Keratinocyte (primary cell): ENCODE measurements at places on chromosomes 7 and 10.

DNA sequence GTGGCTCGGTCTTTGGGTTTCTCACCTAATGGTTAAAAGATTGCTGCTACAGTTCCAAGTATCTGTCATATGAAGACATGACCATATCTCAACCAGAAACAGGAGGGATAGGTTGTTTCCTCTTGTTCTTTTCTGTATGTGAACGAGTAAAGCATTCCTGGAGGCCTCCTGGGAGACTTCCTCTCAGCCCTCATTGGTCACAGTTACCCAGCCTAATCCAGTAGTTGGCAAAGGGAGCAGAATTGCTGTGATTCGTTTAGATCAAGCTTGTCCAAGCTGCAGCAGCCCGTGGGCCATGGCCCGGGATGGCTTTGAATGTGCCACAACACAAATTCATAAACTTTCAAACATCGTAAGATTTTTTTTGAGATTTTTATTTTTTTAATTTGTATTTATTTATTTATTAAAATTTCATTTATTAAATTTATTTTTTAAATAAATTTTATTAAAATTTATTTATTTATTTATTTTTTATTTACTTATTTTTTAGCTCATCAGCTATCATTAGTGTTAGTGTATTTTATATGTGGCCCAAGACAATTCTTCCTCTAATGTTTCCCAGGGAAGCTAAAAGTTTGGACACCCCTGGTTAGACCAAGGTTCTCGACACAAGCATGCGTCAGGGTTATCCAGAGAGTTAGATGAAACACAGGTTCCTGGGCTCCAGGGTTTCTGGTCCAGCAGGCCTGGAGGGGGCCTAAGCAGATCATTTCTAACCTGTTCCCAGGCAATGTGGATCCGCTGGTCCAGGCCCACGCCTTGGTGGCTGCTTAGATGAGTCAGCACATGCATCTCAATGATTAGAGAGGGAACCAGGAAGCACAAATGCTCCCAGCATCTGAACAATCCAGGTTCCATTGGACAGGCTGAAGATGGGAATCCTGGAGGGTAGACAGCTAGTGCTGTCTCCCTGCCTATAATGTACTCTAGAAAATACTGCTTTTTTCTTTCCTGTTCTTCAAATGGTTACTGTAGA lies 25.6 kb downstream of the CDC123 start:
- DNase-seq, result no peak

DNA sequence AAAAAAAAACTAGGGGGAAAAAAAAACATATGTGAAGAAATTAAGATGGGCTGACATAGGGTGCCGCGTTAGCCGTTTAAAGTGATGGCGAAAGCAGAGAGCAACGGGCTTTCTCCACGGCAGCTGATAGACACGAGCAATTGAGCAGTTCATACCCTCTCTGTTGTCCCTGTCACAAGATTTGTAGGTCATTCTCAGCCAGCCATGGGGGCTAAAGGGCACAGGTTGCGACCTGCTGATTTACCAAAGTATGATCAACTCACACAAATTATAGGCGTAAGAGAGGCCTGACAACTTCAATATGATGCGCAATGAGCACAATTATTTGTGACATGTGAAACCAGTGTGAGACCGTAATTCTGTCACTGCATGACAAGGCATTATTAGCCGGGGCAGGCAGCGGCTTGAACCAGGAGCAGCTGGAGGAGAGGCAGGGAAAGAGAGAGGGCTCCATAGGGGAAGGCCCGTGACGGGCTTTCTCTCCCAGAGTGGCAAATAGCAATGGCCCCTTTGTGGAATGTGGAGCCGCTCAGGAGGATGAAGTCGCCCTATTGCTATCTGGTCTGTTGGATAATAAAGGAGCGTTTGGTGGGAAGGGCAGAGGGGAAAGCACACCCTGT lies 195.1 kb upstream of the HABP2 start:
- DNase-seq, result no peak

- no peak for DNase-seq
Measured at GRCh38 chr10:91597197-91597881, 35.5 kb downstream of the PPP1R3C start.

GRCh38 chr7:83301416-83301815 lies 138.7 kb upstream of the PCLO start:
- no peak for DNase-seq

DNA sequence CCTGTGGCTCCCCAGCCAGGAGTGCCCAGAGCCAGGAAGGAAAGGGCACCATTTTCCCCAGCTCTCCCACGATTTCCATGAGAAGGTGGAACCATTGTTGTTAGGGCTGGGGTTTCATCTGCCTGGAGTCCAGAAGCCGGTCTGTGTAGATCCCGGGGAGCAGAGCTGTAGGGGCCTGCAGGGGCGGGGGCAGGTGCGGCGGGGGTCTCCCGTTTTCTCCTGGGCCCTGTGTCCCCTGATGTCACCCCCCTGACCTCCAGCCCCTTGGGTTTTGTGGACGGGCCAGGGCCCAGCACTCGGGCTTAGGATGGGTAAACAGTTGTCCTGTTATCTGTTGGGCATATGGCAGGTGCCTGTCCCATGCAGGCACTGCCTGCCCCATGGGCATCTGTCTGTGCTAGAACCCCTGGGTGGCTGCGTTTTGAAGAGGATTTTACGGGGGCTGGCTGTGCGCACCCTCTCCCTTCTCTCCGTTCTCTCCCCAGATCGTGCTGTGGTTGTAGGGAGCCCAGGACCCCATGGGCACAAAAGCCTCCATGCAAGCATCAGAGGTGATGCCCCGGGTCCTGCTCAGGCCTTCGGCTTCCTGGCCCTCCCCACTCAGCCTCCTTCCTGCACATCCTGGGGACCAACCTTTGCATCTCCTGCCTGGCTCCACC lies 158.8 kb downstream of the WDR37 start:
- no peak for DNase-seq

DNA sequence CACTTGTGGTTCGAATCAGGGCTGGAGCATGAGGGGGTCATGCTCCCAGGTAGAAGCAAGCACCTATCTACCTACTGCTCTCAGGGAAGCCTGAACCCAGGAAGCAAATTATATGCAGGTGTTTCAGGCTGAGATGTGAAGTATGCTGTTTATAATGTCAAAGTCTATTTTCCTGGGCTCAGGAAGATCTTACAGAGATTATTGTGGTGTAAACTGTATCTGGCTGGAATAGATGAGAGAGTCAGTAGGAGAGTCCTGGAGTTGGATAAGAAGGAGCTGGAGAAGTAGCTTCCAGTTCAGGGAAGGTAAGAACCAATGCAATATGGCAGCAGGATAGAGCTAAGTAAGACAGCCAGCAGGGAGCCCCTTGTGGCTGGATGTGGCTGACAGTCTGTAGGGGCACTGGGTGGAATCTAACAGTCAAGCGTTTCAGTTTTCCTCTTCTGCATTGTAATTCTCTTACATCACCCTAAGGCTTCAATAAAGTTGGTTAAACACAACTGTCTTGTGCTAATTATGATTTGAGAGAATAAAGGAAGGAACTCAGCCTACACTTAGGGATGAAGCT lies 105.9 kb upstream of the EEPD1 start:
- no peak for DNase-seq

DNA sequence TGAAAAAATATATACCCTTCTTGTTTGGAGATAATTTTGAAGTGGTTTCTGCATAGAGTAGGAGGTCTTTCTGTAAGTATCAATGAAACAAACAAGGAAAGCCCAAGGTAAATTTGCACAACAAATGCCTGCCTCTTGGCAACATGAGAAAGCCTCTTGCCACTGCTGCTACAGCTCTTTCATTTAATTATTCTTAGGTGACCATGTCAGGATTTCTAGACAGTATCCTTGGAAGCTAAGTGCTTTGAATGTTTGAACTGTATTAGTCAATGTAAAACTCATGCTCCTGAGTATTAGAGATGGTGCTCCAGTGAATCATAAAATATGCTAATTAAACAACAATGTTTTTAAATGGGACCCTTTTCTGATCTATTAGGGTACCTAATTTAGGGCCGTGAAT lies 81.2 kb upstream of the ITGB1 start:
- no peak for DNase-seq

DNA sequence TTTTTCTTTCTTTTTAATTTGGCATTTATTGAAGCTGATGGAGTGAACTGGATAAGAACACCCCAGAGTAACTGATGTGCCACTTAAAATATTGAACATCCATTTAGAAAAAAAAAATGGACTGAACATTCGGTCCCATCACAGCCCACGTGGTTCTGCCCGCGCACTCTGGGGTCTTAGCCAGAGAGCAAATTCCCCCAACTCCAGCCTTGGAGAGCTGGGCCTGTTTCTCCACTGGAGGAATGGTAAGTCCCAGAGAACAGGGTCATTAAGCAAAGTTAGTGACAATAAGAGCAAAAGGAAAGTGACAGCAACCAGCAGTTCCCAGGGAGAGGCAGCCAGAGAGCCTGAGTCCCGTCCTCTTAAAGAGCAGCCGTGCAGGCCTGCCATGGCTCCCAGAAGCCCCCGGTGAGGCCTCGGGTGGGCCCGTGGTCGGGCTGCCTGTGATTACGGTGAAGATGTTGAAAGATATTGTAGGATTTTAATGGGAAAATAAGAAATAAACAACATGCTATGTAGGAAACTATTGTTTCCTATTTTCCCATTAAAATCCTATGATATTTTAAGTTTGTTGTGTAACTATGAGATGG lies 487.9 kb upstream of the MKI67 start:
- no peak for DNase-seq

DNA sequence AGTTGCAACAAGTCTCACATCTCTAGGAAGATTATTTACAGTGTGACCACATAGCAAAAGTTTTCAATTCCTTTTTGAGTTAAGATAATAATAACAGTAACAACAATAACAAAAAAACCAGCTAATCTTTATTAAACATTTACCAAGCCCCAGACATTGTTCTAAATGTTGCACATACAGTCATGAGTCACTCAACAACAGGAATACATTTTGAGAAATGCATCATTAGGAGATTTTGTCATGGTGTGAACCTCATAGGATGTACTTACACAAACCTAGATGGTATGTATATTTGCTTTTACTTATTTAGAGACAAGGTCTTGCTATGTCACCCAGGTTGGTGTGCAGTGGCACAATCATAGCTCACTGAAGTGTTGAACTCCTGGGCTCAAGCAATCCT lies 52.0 kb downstream of the SPAM1 start:
- no peak for DNase-seq

DNA sequence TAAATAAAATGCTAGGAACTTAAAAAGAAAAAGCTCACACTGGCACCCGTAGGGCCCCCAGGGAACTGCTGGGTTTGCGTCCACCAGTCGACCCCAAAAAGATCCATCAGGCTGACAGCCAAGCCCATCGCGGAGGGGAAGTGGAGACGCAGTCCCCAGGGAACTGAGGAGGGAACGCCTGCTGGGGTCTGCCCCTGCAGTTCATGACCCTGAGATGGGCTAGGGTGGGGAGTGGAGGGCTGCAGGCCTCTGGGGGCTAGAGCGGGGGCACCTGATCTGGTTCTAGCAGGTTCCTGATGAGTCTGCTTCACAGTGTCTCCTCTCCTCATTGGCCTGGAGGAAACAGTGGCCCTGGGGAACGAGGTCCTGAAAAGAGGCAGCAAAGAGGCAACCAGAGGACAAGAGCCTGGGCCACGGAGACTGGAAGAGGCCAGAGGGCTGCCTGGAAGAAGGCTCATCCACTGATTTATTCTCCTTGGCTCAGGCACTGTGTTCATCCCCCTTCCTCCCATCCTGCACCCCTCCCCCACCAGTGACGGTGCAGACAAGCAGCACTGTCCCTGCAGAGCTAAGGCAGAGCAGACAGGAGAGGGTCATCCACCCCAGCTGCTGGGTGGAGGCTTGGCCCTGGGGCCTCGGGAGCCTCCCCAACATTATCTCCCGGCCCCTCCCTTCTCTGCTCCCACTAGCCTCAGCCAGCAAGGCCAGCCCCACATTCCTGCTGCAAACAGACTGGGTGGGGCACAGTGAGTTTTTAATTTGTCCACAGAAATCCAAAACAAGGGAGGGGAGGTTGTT lies 24.7 kb upstream of the HSPA12A start:
- DNase-seq, result no peak

GRCh38 chr7:35482231-35482630 lies 212.7 kb downstream of the HERPUD2 start:
- no peak for DNase-seq

DNA sequence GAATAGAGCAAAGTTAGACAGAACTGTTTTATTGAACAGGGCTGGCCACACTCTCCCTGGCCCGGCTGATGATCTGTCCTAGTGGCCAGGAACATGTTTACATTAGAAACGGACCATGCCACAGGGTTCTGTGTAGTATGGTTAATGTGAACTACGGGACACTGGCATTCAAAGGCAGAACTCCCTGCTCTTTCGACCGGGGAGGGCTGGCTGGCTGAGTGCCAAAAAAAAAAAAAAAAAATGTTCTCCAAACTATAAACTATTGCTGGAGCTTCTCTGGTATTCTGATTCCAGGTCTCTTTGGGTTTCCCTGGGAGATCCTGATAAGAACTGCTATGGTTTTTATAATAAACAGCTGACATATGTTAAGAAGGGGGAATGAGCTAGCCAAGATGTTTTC lies 1262.6 kb upstream of the SORCS1 start:
- no peak for DNase-seq
